ENCODE measurements at places on chromosomes 12 and 14. TPM values are rescaled to one million over a fixed set of nuclear protein-coding genes. Genes with fewer than 3 reads are reported as not detected.

Gene MAP1LC3B2
- total RNA-seq = not detected

DNA sequence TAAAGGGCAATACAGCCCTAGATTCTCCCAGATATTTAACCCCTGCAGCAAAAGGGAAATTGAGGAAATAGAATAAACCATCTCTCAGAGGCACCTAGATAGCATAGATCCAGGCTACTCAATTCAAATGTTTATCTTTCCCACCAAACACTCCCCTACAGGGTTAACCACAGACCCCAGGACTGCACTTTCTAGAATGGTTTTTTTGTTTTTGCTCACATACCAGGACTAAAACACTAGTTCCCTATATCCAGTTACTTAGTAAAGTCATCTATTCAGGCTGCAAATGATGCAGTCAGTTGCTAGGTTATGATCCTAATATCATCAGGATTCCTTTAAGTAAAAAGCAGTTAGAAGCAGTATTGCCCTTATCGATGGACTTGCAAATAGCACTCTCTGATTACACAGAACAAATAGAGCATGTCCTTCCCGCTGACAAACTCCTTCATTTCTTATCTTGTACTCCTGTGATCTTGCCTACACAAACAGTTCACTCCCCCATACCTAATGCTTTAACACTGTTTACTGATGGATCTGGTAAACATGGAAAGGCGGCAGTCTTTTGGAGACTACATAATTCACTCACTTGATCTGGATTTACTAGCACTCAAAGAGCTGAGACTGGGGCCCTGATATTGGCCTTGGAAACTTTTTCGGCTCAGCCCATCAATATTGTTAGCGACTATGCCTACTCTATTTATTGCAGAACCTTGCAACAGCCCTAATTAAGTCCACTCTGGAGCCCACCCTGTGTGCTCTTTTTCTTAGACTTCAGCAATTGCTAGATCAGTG, 257.2 kb upstream of the DIO2 start:
- no peak overlapping the region for H3K4me3 ChIP-seq
- no peak overlapping the region for H3K27ac ChIP-seq
- DNase-seq = no peak

DNA sequence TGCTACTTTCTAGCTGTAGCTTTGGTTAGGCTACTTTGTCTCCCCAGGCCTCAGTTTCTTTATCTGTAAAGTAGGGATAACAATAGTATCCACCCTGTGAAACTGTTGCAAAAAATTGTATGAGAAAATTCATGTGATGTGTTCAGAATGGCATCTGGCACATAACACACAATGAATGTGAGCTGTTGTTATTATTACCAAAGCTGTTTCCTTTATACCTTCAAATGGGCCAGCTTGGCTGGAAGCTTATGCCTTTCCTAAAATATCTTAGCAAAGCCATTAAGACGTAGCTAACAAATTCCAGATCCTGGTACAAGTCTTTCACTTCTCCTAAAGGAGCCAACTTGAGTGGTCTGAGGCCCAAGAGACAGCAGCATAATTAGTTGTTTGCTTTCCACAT, 25.2 kb upstream of the MANSC4 start:
- DNase-seq = no peak
- H3K4me3 ChIP-seq = no peak overlapping the region
- H3K27me3 ChIP-seq = no peaks in the 10 kb centered on the region
- H3K4me1 ChIP-seq = peaks cover 7% of the 10 kb centered on the region
- H3K27ac ChIP-seq = no peak overlapping the region
- no peaks in the 10 kb centered on the region for H3K36me3 ChIP-seq

GRCh38 chr14:92756446-92756845, 8.0 kb upstream of the LGMN start:
- no peak for DNase-seq
- H3K4me3 ChIP-seq = no peak overlapping the region
- no peaks in the 10 kb centered on the region for H3K4me1 ChIP-seq
- no peaks in the 10 kb centered on the region for H3K27me3 ChIP-seq

DNA sequence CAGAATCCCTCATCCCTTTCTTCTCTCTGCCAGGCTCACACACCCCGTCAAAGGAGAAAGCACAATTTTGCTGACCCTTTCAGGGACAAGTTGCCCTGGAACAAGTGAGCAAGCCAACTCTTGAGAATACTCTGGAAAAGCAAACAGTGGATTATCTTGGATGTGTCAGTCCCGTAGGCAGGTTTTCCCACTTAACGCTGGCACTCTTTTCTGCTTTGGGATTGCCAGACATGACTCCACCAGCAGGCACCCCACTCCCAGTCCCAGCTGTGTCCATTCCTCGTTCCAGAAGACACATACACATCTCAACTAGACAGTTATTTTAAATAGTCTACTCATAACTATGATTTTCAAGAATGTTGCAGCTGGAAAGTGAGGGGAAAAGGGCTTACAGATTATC, 145.5 kb upstream of the CDKN3 start:
- H3K4me3 ChIP-seq = no peak overlapping the region
- H3K36me3 ChIP-seq = no peaks in the 10 kb centered on the region
- H3K27me3 ChIP-seq = no peaks in the 10 kb centered on the region
- no peak for DNase-seq
- H3K27ac ChIP-seq = no peak overlapping the region

All from pancreas (tissue), 10 donors.